IPS DF 6.9 (cell line): ENCODE measurements at places on chromosomes 16 and 17.

DNA sequence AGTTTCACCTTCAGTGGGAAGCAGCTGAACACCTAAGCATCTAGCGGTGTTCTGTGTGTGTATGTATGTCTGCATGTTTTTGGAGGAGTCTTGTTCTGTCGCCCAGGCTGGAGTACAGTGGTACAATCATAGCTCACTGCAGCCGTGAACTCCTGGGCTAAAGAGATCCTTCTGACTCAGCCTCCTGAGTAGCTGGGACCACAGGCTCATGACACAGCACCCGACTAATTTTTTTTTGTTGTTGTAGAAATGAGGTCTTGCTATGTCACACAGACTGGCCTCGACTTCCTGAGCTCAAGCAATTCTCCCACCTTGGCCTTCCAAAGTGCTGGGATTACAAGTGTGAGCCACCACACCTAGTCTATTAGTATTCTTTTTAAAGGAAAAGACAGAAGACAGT lies 30.2 kb upstream of the FAAP100 start:
- no peak for DNase-seq

DNA sequence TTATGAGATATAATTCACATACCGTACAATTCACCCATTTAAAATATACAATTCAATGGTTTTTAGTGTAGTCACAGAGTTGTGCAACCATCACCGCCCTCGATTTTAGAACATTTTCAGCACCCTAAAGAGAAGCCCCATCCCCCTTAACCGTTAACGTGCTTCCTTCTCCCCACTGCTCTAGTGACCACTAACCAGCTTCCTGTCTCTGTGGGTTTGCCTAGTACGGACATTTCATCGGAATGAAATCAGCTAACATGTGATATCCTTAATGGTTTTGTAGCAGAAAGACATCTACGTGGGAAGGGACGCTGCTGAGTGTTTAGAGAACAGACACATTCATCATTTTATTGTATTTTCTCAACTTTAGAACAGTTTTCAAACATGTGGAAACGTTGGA lies 80.8 kb upstream of the HSBP1 start:
- DNase-seq: no peak

GRCh38 chr17:31687505-31688126 lies 171.4 kb downstream of the COPRS start:
- no peak for DNase-seq

DNA sequence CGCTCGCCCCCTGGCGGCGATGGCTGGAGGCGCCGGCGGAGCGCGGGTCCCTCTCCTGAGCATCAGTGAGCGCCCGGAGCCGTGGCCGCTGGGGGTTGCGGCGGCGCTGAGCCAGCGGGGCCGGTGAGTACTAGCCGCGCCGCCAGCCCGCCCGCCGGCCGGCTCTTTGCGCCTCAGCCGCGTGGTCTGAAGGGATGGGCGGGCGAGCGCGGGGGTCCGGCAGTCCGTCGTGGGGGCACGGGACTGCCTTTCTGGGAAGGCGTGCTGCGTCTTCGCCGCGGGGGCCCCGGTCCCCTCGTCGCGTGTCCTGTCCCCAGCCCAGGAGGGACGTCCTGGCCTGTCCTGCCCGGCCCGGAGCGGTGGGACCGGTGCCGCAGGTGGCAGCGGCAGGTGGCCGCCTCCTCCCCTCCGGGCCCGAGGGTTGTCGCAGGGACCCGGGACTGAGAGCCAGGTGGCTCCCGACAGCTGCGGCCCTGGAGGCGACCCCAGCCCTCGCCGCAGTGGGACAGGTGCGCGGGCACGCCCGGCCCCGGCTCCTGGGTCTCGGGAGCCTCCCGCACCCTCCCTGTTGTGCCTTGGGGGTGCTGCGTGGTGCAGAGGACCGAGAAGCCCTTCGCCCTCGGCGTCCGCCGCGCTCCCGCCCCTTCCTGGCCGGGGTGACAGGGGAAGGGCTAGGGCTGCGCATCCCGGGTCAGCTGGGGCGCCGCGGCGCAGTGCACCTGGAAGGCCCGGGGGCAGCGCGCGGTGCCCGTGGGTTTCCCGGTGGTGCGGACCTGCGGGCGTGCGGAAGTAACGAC lies at the start of gene SPECC1:
Gene SPECC1, plus strand, starts transcription at position 58 of the 797 bp plus-strand sequence. CDS start 87,293 bp downstream, outside the sequence.
- no peak for DNase-seq

DNA sequence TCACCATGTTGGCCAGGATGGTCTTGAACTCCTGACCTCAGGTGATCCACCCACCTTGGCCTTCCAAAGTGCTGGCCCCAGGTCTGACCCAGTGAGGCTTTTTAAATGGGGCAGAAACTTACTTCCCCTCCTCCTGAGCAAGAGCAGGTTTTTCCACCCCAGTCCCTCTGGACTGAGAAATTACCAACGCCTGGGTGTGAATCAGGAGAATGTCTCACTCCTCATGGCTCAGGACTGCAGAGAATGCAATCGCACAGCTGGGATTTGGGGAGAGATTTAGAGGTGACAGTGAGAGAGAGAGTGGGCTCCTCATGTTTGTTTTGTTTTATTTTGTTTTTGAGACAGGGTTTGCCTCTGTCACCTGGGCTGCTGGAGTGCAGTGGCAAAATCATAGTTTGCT lies 203.6 kb downstream of the RAB11FIP4 start:
- DNase-seq: no peak

DNA sequence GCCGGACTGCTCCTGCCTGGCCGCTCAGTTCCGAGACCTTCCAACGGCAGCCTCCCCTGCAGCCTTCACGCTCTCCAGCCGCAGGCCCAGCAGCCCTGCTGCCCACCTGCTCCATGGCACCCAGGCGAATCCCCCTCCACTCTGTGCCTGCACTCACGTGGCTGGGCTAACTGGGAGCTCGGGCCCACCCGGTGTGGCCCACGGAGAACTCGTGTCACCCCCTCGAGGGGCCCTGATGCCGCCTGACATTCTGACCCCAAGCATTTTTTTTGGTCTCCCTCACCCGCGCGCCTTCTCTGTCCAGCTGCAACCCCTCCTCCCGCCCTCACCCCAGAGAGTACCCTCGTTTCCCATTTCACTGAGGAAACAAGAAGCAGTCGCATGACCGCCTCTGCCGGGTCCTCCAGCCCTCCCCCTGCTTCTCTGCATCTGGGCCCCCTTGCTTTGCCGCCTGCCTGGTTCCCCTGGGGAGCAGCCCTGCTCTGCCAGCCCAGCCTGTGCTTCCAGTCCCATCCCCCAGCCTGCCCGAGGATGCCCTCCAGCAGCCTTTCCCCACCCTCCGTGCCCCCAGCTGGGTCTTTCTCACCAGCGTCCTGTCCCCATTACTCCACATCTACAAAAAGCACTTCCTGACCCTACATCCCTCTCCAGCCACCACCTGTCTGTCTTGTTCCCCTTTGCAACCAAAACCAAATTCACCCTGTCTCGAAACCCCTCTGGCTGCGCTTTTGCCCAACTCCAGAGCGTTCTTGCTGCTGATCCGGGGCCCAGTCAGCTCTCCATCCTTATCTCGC lies 146.4 kb upstream of the CHMP6 start:
- DNase-seq: no peak

DNA sequence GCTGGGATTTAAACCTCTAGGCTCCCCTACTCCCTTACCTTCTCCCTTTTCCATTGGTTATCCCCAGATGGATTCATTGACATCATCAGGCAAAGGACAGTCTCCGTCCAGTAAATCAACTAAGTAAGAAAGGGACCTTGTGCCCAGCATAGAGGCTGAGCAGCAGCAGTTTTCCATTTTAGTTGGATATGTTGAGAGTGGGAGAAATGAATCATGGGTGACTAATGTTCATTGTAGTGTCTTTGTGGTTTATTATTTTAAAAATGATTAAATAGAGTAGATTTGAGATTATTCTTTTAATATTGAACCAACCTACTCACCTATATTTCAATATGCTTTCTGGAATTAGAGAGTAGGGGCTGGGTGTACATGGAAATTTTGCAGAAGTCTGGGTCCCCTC lies 99.4 kb upstream of the CACNG3 start:
- no peak for DNase-seq

DNA sequence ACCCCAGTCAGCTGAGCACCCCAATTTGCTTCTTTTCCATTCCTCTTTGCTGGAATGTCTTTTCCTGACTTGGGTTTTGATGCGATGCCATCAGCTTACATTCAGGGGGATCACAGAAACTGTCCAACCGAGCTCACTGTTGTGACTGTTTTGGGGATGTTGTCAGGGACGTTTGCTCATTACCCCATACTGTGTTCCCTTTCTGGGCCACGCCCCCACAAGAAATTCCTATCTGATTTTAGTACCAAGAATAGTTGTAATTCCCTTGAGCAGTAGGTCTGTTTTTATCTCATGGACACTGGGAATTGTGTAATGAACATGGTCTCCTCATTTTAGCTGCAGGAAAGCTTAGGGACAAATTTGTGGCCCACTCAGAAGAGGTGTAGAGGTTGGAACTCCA lies 2.6 kb upstream of the NTN1 start:
- DNase-seq: no peak

- DNase-seq: no peak
Observed at GRCh38 chr17:28505986-28506665, at the start of gene FOXN1. TSS of gene FOXN1 (plus strand) at chr17:28506348. CDS start at chr17:28523970, 17,622 bp downstream.

DNA sequence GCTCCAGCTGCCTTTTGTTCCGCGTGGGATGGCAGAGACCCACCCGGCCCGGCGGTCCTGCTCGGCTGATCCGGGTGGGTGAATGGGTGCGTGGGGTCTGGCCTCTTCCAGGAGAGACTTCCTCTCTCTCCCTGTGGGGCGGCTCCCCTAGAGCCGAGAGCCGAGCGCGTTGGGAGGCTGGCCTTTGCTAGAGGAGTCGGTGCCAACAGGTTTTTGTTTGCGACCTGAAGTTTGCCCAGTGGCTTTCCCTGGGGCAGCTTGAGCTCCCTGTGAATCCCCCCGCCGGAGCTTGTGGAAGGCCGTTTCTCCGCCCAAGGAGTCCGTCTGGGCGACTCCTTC lies 970 bp downstream of the EPN2 start:
- no peak for DNase-seq

DNA sequence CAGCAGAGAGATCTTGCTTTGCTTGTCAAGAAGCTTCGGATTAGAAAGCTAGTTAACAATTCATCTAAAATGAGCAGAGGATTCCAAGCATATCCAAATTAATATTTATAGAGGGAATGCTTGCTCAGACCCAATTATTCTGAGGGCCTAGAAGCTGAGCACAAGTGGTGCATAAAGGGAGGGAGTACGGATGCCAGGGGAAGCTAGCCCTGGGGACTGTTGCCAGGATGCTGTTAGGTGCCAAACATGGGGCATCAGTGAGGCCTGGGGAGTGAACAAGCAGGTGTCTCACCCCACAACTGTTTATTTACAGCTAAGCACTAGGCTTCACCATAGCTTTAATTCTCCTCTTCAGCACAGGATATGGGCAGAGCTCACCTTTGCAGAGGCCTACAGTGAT lies 684.1 kb upstream of the C16orf82 start:
- no peak for DNase-seq

DNA sequence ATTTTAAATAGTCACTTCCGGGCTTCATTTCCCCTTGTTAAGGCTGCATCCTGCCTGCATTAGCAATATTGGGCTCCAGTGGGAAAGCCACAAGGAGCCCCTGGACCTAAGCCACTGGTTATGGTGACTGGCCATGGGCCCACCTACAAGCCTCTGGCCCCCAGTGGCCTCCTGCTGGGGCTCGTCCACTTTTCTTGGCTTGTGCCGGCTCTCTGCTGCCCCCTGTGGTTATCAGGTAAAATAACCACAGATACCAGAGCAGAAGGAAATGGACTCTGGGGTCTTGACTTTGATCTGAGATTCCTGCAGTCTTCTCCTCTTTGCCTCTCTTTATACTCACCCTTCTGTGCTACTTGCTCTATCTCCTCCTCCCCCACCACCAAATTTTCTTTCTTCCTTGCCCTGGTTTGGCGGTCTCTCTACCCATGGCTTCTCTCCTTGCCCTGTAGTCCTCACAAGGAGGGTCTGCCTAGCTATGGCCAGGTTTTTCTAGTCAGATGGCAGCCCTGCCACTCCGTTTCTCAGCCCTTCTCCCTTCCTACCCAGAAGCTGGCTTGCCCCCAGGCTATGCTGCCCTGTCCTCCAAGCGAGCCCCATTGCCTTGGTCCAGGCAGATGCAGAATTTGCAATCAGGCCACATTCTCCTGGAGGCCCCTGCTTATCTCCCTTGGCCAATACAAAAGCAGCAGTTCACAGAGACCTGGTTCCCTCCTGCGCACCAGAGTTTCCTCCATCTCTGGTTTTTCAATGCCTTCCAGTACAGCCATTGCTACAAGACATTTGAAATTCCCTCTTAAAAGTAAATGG lies 82.9 kb upstream of the RCVRN start:
- DNase-seq: peak; percentile 22

GRCh38 chr16:85959686-85960085 lies 60.7 kb downstream of the IRF8 start:
- DNase-seq: no peak

DNA sequence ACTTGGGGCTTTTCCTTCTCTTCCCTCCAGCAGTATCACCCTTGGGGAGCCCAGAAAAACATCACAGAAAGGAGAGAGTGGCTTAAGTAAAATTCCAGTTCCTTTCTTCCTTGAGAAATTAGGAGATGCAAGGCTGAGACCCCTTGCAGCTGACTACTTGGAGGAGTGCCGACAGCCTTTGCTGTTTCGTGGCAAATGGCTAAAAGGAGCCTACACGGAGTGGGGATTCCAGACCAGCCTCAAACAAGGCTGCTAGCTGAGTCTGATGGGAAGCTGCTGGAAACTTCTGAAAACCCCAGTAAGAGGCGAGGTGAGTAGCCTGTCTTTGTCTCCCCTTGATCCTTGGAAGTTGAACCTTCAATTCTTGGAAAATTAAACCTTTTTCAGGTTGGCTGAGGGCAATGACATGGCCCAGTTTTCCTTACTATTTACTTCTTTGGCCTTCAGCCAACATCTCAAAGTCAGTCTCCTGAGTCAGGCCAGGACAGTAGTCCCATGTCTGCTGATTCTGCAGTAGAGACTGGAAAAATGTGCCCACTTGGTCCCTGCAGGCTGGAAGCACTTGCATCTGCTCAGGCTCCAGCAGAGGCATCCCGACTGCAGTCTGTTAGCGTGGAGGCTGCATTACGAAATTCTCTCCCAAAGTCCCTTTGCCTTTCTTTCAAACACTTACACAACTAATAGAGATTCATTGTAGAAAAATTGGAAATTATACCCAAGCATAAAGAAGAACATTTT lies 23.4 kb downstream of the SMIM36 start:
- no peak for DNase-seq

GRCh38 chr16:11036040-11036439 lies 91.7 kb downstream of the CLEC16A start:
- DNase-seq: no peak

DNA sequence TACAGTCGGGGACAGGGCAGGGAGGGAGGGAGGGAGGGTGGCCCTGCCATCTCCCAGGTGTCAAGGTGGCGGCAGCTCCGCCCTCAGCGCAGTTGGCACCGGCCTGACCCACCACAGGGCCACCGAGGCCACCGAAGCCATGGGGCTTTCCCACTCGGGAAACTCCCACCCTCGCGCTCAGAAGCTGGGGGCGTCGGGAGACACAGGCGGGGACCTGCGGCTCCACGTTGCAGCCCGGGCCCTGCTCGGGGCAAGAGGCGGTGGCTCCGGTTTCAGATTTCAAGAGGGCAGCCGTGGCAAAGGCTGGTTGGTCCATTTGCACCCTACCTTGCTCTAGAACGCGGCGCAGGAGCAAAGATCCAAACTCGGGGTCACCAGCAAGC lies 544 bp downstream of the CYB561 start:
- DNase-seq: no peak

- DNase-seq: no peak
Observed at GRCh38 chr16:23990507-23990906, 154.7 kb downstream of the PRKCB start.
